ENCODE measurements at places on chromosomes 7 and 10.

DNA sequence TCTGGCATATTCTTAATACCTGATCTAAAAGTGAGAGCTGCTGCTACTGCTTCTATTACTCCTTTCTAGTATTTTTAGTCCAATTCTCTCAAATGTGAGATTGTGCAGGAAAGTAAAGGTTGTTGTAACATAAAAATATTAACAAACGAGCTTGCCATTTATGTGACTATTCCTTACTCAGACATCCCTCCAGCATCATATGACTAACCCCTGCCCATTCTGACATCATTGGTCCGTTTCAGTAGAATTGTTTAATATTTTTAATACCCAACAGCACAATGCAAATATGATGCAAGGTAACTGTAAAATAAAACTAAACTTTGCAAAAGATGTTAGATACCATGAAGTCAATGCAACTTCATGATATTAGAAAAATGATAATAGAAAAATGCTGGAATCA, 83.6 kb downstream of the CFAP58 start:
- no peak for DNase-seq

DNA sequence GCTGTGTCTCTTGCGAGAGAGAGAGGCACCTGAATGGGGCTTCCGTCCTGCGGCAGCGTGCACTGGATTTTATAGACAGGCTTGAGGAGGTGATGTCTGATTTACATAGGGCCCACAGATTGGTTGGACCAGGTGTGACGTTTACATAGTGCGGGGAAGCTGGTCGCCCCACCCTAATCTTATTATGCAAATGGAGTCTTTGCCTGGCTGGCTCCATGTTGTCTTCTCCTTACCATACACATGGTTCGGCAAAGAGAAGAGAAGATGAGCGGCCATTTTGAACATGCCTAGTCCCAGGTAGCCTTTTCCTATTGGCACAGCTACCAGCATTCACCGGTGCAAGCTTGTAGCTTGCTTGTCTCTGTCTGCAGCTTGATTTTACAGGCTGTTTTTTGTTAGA, 238.5 kb upstream of the GALNT17 start:
- no peak for DNase-seq

- DNase-seq: no peak
Measured at GRCh38 chr10:133372507-133372906, 647 bp downstream of the ECHS1 start.

GRCh38 chr10:76429368-76430060, 998.1 kb downstream of the LRMDA start:
- no peak for DNase-seq

DNA sequence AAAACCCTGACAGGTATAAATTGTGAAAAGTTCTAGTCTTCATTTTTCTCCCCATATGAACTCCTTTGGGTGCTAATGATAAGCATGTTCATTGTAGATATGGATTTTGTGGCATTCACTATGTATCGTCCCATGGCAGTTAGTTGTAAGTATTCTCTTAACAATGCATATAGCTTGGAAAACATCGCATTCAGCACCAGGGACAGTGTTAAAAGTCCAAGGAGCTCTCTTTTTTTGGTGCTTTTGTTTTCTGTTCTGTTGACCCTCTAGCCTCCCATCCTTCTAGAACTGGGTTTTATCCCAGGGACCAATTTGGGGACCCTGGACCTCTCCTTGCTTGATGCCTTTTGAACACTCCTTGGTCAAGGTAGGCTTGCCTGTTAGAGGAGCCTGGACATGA, 37.7 kb downstream of the INSYN2A start:
- no peak for DNase-seq

DNA sequence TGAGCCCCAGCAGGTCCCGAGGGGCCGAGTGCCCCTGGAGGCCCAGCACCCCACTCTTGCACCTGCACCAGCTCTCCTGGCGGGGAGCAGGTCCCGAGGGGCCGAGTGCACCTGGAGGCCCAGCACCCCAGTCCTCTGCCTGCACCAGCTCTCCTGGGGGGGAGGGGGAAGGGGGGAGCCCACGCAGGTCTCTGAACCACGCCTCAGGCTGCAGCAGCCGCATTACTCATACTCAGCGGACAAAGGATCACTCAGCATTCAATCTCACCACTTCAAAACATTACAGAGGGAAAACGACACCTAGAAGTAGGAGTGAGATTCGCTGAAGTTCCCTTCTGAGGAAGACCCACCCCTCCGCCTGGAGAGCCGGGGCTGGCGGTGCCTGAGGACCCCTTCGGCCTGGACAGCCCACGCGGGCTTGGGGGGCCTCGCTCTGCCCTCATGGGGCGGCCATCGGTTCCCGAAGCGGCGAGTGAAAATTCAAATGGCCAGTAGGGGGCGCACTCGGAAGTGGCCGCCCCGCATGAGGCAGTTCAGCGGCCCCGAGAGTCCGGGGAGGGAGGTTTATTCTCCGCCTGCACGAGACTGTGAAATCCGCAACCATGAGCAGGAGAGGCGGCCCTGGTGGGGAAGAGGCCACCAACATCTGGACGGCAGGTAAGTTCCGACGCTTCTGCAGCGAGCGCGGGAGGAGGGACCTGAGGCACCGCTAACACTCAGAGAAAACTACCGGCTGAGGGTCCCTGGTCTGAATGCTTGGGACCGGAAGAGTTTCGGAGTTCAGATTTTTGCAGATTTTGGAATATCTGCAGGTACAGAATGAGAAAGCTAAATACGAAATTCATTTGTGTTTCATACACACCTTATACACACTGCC, 1.1 kb upstream of the GPER1 start:
- DNase-seq: peak; percentile 50

- DNase-seq: no peak
Measured at GRCh38 chr10:131691481-131692090, 209.2 kb upstream of the PPP2R2D start.

DNA sequence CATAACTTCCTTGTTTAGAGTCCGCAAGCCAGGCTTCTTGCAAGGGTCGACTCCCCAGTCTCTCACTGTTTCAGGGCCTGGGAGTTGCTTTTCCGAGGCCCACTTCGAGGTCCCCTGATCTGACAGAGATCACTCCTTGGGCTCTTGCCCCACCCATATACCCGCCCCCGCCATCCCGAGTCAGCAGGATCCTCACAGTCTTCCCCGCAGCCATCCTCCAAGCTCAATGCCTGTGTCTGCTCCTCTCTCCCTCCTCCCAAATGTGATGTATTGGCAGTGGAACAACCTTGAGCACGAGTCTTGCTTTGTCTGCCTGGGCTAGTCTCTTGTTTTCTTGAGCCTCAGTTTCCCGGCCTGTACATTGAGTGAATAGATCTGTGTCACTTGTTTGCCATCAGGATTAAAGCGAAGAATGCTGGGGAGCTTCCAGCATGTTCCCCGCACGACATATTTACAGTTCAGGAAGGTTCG, 2.4 kb upstream of the HMX2 start:
- no peak for DNase-seq

GRCh38 chr10:108252771-108253170, 1088.3 kb upstream of the SORCS1 start:
- DNase-seq: no peak

Data from iPS DF 6.9 (cell line).